GM04503 (cell line): ENCODE measurements at places on chromosomes 6 and 20.

GRCh38 chr6:112311950-112312547 is 35.1 kb upstream of the RFPL4B start:
- DNase-seq = no peak

GRCh38 chr6:115363379-115363778 is 697.3 kb downstream of the FRK start:
- no peak for DNase-seq

- no peak for DNase-seq
Observed at GRCh38 chr20:34947336-34947735, 8.3 kb downstream of the GSS start.

GRCh38 chr6:13272131-13273046 is 55.9 kb downstream of the TBC1D7 start:
- no peak for DNase-seq

- no peak for DNase-seq
Observed at GRCh38 chr6:169420912-169421543, 167.4 kb upstream of the THBS2 start.
